Stimulated activated CD4-positive, alpha-beta T cell treated with anti-CD3 and anti-CD28 coated beads, Interleukin-4, amount 100 ng/mL, for 48 hours (primary cell): ENCODE measurements at places on chromosomes 2 and 18.

DNA sequence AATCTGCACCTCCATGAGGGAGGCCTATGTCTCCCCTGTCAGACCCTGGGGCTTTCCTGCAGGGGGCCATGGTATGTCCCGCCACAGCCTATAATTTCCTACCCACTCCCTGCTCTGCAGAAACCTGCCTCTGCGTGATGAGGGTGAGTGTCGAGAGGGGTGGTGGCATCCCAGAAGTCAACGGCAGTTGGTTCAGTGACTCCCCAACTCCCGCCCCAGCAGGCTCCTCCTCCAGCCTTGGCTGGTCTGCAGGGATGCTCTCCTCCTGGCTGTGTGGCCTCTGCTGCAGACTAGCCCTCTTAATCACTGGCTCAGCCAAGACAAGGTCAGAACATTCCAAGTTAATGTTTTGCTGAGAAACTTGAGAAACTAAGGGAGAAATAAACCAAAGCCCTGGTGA is 13.3 kb downstream of the CELF4 start:
- no peak for DNase-seq

DNA sequence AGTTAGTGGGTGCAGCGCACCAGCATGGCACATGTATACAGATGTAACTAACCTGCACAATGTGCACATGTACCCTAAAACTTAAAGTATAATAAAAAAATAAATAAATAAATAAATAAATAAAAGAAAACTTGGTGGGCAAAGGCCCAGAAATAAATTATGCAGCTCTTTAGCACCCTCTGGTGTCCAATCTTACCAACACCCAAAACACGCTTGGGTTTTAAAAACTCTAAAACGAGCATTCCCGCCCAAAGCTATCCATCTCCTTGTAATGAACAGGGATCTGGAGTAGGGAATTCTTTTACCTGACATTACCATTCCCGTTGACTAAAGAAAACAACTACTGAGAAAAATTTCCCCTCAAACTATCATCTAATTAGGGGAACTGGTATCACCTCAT is 2005.9 kb upstream of the CELF4 start:
- no peak for DNase-seq

GRCh38 chr2:111178730-111179405 is 58.2 kb downstream of the BCL2L11 start:
- DNase-seq, result no peak

GRCh38 chr18:51988277-51988676 is 351.7 kb upstream of the DCC start:
- no peak for DNase-seq

DNA sequence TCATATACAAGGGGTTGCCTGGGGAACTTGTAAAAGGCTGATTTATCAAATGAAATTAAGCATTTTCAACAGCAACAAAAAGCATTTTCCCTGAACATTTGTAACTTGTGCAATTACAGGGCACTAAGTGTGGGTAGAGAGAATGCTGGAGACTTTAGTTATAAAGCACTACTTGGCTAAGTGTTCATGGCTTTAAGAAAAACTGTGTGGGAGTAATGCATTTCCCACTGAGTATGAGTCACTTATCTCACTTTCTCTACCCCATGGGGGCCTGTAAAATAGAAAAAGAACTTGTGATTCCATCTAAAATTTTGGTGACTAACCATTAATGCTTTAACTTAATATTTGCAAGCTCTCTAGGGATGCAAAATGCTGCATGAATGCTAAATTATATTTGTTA is 193.4 kb downstream of the CCDC102B start:
- DNase-seq, result no peak

DNA sequence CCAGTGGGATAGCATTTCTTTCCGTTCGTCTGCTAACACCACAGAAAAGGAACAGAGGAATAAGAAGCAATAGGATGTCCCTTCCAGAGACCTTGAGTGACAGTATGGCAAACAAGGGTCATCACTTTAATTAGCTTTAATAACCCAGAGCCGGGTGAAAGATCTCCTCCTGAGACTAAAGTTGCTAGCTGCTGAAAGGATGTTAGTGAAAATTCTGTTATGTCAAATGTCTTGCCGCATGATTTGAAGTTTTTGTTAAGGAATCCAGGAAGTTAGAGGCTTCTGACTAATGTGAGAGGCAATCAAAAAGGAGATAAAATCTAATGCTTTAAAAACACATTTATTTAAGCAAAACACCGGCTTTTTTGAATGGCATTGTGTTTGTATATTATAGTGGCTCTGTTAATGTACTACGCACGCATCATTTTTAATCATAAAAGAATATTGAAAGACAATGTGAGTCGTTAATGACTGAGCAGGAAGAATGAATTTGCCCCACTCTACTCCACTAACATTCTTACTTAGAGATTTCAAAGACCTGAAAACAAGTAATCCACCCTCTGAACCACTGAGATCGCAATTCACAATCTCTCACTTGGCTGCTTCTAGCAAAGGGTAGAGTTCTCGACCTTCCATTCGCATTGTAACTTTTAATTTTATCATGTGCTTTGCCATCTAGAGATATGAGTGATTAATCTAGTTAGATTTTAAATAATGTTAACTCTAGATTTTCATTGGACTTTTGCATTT is 536.6 kb downstream of the LRRTM4 start:
- DNase-seq, result no peak

DNA sequence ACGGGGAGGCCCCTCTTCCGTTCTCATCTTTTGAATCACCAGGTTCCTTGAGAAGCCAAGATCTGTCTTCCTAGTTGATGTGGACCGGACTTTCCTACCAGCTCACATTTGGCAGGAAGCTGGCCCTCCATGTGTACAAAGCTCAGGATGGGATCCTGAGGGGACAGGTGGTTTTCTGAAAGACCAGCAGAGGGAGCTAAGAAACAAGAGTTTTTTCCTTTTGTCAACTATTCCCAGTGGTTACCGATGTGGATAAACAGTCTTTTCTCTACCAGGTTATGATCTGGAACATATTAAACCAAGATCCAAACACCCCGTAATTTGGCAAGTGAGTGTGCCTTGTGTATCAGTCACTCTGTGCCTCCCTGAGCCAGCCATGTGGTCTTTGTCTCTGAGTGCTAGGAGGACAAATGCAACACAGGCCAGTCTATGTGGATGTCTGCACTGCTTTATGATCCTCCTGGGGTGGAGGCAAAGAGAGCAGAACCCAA is 25.1 kb upstream of the ARHGAP25 start:
- no peak for DNase-seq

DNA sequence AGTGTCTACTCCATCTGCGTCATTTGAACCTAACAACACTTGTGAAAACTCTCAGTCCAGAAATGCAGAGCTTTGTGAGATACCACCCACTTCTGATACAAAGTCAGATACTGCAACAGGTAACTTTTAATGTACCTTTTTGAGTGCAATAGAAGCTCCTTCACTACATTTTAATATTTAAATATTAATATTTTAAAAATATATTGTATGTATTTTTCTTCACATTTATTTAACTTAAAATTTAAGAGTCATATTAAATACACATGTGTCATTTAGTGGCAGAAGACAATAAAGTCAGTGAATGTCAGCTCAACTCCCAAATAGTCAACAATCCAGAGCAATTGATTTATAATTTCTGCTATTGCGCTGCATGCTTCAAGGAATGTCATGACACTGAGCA is 13.9 kb downstream of the UBXN4 start:
- no peak for DNase-seq

DNA sequence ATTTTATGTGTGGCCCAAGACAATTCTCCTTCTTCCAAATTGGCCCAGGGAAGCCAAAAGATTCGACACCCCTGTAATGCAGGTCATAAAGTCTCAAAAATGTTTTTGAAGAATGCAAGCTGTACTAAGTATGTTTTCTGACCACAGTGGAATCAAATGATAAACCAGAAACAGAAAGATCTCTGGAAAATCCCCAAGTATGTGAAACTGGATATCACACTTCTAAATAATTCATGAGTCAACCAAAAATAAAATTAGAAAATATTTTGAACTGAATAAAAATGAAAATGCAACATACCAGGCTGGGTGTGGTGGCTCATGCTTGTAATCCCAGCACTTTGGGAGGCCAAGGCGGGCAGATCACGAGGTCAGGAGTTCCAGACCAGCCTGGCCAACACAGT is 34.1 kb upstream of the UBE2F start:
- DNase-seq, result no peak

DNA sequence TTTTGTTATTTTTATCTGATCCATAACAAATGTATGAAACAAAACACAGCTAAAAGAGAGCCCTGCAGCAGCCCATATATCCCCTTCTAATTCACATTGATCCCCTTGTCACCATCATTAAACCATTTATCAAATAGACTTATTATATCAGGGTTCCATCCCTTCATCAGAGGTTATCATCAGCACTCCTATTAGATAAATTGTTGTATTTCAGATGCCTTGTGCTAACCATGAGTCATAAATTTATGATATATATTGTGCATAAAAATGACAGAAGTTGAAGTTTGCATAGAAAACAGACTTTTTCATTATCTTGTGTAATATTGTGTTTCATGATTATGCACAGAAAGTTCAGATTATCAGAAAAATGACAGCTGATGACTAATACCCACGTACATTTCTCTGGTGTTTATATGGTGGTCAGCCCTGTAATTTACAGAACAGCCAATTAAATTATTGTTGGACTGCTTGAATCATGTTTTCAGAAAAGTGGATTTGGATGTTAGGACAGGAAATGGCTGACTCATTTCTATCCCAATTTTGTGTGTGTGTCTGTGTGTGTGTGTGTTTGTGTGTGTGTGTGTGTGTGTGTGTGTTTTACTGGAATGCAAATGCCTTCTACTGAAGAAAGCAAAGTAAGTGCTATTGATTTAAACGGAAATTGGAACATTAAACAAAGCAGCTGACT is 80.9 kb downstream of the PPP1R1C start:
- no peak for DNase-seq

- peak; percentile 93 for DNase-seq
Measured at GRCh38 chr2:10122500-10123280, at the start of gene RRM2. RRM2 (plus strand) TSS chr2:10122739; CDS start chr2:10122799, 60 bp downstream.

DNA sequence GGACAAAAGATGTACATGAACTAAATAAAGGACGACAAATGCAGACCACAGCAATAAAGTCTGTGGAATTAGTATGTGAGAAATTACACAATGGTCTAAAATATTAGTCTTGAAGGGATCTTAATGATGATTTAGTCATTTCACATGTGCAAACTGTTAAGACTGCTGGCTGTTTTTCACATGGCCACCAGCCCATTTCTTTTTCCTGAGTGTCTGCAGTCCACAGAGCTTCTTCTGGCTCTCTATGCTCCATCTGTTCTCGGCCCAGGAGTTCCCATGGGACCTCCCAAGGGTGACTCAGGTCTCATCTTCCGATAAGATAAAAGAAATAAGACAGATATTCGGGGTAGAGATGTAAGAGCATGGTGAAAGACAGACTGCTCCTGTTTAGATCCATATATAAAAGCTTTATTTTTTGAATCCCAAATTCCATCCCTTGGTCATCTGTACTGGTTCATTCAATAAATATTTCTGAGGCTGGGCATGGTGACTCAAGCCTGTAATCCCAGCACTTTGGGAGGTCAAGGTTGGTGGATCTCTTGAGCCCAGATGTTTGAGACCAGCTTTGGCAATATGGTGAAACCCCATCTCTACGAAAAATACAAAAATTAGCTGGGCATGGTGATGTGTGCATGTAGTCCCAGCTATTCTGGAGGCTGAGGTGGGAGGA is 20.1 kb downstream of the IL1RL1 start:
- DNase-seq, result no peak

DNA sequence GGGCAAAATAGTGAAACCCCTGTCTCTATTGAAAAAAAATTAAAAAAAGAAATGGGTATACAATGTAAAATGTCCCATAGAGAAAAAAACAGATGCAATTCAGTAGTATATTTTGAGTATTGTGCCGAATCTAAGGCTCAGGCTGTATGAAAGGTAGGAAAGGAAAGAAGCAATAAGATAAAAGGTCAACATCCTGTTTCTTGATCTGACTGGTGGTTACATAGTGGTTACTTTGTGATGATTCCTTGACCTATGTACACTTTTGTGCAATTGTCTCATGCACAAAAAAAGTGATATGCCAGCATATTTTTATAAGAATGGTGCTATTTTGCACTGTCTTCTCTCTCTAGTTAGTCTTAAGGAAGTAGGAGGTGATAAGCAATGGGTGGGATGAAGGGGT is 1333.7 kb upstream of the TMEFF2 start:
- DNase-seq, result no peak

DNA sequence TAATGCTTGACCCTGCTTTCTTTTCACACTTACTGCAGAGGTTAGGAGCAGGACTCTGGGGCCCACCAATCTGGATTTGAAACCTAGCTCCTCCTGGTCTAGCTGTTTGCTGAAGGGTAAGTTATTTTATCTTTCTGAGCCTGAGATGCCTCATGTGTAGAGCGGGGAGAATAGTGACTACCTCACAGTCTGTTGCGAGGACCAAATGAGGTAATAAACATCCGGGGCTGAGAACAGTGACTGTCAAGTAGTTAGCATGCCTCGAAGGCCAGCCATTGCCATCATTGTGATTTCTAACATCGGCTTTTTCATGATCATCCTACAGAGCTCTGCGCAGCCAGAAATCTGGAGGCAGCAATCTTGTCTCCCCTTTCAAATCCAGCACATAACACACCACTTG is 32.9 kb downstream of the PTPRM start:
- DNase-seq, result no peak

DNA sequence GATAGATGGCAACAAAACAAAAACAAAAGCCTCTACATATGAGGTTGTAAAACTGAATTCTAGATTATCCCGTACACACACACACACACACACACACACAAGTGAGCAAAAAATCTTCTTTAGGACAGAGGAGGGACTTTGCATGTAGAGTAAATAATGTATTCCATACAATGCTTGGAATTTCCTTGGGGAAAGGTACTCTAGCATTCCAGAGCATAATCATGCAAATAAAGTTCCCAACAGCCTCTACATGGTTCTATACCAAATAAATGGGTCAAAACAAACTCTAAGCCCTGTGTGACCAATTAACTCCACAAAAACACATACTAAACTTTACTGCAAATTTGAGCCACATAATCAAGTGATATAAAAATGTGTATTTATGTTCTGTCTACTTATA is 191.4 kb downstream of the RBM43 start:
- DNase-seq, result no peak

DNA sequence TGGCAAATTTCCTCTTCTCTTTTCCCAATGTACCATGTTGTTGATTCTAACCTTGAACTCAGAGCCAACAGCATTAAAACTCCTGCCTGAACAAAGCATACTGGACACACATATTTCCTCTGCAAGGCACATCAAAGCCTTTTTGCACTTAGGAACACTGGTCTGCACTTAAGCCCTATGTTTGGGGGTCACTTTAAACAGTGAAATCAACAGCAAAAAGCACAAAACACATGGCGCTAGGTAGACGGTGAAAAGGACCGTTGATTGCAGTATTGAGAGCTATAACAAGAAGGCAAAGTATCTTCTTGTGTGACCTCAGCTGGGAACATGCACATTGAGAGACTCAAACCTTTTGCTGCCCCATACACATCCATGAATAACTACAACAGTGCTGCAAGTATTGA is 83.9 kb upstream of the SH3BP4 start:
- DNase-seq, result no peak

DNA sequence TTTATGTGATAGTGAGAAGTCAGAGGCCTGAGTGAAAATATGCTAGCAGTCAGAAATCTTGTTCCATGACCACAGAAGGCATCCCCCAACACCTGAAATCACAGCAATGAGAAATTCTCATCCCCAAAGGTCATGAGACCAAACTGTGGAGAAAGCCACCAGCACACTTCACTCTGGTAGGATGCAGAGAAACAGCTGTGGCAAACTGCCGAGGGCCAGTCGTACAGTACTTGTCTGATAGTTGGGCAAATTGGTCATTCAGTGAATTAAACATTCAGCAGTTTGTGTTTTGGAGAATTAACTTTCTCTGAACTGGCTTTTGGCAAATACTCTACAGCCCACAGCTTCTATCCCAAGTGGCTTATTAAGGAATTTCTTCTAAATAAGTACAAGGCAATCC is 117.2 kb downstream of the TSN start:
- no peak for DNase-seq
